Stimulated activated CD4-positive, alpha-beta T cell treated with anti-CD3 and anti-CD28 coated beads, Interleukin-15, amount 100 ng/mL, for 48 hours (primary cell): ENCODE measurements at places on chromosomes 4 and X.

DNA sequence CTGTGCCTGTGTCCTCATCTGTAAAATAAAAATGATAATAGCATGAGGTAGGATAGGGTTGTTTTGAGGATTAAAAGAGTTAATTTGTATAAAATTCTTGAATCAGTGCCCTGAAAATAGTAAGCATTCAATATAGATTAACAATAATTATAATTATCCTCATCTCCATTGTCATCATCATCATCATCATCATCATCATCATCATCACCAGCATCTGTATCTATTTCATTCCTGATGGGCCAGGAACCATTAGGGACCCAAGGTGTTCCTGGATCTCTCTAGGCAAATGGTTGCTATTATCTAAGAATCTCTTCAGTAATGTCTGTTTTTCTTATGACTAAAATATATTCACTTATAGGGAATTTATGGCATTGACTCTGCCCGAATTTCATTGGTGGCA is 31.6 kb downstream of the RASSF6 start:
- DNase-seq, result no peak

DNA sequence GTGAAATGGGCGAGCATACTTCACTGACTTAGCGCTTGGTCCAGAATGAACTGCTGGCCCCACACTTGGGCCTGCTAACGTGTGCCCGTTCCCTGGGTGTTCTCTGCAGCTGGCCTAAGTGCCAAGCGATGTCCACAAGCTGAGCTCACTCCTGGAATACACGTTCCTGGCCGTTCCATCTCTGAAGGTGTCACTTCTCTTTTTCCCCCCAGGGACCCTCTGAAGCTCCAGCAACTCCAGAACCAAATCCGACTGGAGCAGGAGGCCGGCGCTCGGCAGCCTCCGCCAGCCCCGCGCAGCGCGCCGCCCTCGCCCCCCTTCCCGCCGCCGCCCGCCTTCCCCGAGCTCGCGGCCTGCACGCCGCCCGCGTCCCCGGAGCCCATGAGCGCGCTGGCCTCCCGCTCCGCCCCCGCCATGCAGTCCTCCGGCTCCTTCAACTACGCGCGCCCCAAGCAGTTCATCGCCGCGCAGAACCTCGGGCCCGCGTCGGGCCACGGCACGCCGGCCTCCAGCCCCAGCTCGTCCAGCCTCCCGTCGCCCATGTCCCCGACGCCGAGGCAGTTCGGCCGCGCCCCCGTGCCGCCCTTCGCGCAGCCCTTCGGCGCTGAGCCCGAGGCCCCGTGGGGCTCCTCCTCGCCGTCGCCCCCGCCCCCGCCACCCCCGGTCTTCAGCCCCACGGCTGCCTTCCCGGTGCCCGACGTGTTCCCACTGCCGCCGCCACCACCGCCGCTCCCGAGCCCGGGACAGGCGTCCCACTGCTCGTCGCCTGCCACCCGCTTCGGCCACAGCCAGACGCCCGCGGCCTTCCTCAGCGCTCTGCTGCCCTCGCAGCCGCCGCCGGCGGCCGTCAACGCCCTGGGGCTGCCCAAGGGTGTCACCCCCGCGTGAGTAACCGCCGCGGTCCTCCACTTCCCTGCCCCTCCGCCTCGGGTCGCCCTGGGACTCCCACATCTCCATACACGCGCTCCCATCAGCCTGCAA is 132.3 kb downstream of the CBR4 start:
- no peak for DNase-seq

DNA sequence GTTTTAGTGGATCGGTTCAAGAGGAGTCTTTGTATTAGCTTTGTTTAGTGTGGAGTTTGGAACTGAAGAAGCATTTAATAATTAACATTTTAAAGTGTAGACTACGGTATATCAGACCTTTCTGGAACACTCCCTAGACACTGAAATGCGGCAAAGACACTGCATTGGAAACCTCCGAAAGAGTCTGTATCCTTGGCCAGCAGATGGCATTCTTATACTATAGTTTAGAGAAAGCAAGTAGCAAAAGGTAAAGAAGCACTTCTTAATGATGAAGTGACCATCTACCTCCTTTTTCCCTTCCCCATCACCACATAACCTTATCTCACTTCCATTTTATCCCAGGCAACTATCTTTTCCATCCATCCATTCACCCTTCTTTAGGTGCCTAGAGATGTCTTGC is 7.6 kb downstream of the FABP2 start:
- DNase-seq, result no peak

DNA sequence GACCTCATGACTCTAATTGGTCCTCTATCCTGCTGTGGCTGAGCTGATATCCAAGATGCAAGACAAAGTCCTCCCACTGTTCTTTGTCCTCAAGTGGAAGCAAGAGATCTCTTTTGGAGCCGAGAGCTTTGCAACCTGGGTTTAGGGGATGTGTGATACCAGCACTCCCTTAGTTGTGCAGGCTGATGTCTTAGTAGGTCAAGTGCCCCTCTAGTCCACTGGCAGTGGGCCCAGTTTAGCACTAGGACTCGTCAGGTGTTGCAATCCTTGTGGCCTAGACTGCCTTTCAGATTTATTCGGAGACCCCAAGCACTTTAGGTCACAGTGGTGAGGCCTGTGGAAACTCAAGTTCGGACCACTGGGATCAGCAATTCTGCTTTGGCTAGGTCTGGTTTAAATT is 64.0 kb downstream of the GPRASP3 start:
- no peak for DNase-seq

DNA sequence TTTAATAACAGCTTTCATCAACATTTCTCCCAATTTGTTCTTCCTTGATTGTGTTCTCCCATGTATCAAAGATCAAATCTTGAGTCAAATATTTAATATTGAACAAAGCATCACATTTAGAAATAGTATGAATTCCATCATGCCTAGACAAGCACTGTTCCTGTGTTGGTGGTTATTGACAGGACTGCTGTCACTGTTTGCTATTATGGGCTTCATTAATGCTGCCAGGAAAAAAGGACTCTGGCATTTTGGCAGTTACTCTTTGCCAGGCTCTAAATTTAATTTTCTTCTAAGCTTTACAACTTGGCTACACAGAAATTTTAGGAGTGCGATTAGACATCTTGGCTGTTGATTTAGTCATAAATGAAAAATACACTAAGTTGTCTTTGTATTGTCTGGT is 295.9 kb upstream of the NRK start:
- DNase-seq, result no peak

DNA sequence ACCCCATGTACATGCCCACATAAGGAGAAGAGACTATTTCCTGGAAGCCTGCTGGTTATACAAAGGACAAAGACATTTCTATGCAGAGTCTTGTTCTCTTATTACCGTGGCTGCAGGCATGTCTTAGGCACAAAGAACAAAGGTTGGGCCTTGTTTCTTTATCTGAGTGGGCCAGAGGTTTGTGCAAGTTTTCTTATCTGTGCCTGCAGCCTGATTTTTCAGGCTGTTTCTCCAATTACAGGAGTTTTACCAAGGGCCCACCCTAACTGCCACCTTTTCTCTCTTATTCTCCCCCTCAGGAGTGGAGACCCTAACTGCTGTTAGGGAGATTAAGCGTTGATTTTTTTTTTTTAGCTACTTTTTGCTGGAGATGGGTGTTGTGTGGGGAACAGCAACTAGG is 3.5 kb downstream of the TENT5D start:
- DNase-seq, result no peak

- DNase-seq, result no peak
These were observed 1086.2 kb downstream of the STIM2 start for GRCh38 chr4:27946799-27947198.

- no peak for DNase-seq
These were observed at the start of gene HELT for GRCh38 chr4:185017964-185018772. TSS of gene HELT (plus strand) at chr4:185018490. CDS start at chr4:185018929, 439 bp downstream.

- DNase-seq, result no peak
These were observed 42.1 kb upstream of the SPINK2 start for GRCh38 chr4:56863441-56864139.

DNA sequence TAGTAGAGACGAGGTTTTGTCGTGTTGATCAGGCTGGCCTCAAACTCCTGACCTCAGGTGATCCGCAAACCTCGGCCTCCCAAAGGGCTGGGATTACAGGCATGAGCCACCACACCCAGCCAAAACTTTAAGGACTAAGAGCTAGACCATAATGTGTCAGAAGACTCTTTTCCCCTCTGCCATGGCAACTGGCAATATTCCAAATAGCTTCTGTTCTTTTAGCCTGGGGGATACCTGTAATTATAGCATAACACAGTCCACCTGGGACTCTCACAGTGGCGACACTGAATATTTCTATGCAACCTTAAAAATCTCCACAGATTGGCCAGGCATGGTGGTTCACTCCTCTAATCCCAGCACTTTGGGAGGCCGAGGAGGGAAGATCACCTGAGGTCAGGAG is 45.5 kb upstream of the RBM47 start:
- DNase-seq, result no peak

- DNase-seq, result no peak
These were observed 7.8 kb downstream of the DIAPH2 start for GRCh38 chrX:96692454-96692853.

- DNase-seq, result no peak
These were observed 120.5 kb downstream of the ENPP6 start for GRCh38 chr4:184097241-184097605.

GRCh38 chrX:119407681-119408080 is 8.5 kb downstream of the SLC25A43 start:
- no peak for DNase-seq

GRCh38 chrX:139720136-139720535 is 12.2 kb upstream of the MCF2 start:
- DNase-seq, result no peak

- DNase-seq, result no peak
These were observed 1385.6 kb upstream of the ADGRL3 start for GRCh38 chr4:59814402-59815010.

DNA sequence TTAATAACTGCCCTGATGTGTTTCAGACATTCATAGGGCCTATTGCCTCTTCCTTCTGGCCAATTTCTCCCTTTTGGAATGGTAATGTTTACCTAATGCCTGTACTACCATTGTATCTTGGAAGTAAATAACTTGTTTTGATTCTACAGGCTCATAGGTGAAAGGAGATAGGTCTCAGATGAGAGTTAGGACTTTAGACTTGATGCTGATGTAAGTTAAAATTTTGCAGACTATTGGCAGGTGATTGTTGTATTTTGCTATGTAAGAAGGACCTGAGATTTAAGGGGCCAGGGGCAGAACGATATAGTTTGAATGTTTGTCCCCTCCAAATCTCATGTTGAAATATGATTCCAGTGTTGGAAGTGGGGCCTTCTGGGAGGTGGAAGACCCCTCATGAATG is 215.5 kb downstream of the SLC39A8 start:
- DNase-seq, result no peak

DNA sequence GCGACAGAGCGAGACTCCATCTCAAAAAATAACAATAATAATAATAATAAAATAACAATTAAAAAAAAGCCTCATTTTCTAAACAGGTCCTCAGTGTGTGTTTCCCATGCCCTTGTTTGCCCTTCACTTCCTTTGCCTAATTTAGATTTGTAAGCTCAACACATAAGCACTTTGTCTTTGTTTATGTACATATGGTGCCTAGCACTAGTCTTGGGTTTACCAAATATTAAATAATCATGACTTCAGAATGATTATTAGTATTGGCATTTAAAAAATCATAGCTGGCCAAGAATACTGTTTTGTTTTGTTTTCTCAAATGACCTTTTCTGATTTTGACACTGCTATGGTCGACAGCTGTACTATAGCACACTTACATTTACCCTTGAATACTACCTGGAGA is 6.4 kb upstream of the RAPGEF2 start:
- DNase-seq, result no peak

GRCh38 chr4:2924765-2925301 is 38.4 kb downstream of the NOP14 start:
- DNase-seq, result no peak

- DNase-seq, result no peak
These were observed 239.4 kb upstream of the STK26 start for GRCh38 chrX:131783555-131784308.

- no peak for DNase-seq
These were observed 222.0 kb upstream of the ADAMTS3 start for GRCh38 chr4:72791054-72791453.

DNA sequence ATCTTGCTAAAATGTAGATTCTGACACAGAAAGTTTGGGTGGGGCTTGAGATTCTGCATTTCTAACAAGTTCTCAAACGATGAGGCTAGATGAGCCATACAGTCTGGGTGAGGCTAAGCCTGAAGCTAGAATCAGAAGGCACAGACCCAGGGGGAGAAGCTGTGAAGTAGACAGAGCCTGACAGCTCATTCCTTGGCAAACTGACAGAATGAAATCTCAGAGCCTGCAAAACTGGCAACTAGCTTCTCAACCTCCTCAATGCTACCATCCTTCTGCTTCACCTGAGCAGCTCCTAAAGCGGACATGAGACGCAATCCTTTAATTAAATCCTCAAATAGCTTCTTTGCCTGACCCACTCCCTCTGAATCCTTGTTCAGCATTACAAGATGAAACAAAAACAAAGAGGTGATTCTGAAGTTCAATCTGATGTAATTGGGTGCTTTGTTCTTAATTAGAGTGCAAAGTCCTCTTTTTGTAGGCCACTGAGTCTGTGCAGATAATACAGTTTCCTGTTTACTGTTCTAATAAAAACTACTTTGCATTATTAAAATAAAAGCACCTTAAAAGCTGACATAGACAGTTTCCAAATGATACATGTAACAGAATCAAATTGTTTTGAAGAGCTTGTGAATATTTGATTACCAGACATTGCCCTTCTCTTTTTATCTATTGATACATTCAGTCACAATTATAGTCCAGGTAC is 71.0 kb upstream of the BMP2K start:
- no peak for DNase-seq
